Prostate gland (tissue), 2 donors: ENCODE measurements at places on chromosomes 2 and 18.

DNA sequence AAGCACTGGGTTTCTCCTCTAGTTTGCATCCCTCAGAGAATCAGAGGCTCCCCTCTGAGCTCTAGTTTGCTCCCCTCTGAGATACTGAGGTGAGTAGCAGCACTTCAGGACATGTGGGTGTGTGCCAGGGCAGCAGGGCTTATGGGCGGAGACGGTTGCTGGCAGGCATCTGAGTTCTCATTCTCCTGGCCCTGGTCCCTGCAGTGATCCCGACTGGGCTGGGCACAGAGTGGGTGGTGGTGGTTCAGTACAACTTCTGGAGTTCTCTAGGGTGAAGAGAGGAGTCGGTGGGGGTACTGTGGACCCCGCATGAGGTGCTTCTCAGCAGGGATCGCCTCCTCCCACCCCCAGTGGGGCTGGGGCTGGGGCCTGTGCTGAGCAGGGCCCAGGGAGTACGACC, 47.9 kb downstream of the BOLA3 start:
- peaks cover 3% of the 10 kb centered on the region for H3K4me1 ChIP-seq
- H3K36me3 ChIP-seq = peaks cover 22% of the 10 kb centered on the region
- no peak overlapping the region for H3K4me3 ChIP-seq
- H3K27ac ChIP-seq = no peak overlapping the region
- peak; percentile 46 for DNase-seq

GRCh38 chr2:119678021-119678656, 862 bp upstream of the TMEM177 start:
- H3K36me3 ChIP-seq = no peaks in the 10 kb centered on the region
- no peak for DNase-seq
- H3K27me3 ChIP-seq = no peaks in the 10 kb centered on the region
- no peak overlapping the region for H3K4me3 ChIP-seq
- no peak overlapping the region for H3K27ac ChIP-seq

DNA sequence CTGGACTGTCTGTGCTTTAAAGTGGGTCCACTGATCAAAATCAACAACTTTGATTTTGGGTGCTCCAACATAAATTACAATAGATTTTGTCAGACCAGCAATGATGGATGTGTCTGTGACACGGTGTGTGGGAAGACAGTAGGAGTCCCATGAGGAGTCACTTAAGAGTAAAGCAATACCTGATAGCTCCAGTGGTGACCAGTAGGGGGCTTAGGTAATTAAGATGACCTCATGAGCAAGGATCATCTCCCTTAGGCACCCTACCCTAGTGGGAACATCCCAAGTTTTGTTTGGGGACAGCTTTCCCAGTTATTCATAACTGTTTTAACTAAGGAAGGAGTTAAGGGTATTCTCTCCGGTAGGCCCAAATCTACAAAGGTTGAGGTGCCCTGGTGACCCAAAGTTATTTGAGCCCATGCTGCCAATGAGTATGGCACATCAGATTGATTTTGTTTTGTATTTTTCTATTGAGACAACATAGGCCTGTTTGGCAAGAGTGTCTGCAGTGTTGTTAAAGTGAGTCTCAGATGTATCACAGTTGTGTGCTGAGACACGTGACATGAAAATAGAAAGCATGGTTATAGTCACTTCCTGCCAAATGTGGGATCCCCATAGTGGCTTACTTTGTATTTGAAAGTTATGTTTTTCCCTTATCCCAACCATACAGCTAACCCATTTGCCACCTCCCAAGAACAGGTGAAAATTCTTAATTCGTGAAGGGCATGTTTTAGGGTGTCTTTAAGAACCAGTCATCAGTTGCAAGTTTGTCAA, 1337.6 kb upstream of the SLC39A10 start:
- H3K36me3 ChIP-seq = no peaks in the 10 kb centered on the region
- H3K4me3 ChIP-seq = no peak overlapping the region
- H3K4me1 ChIP-seq = no peaks in the 10 kb centered on the region
- no peak overlapping the region for H3K27ac ChIP-seq
- no peak for DNase-seq
- no peaks in the 10 kb centered on the region for H3K27me3 ChIP-seq

- no peak for DNase-seq
- no peaks in the 10 kb centered on the region for H3K27me3 ChIP-seq
- no peaks in the 10 kb centered on the region for H3K36me3 ChIP-seq
- H3K27ac ChIP-seq = no peak overlapping the region
Observed at GRCh38 chr18:6174983-6175745, 239.5 kb downstream of the L3MBTL4 start.

DNA sequence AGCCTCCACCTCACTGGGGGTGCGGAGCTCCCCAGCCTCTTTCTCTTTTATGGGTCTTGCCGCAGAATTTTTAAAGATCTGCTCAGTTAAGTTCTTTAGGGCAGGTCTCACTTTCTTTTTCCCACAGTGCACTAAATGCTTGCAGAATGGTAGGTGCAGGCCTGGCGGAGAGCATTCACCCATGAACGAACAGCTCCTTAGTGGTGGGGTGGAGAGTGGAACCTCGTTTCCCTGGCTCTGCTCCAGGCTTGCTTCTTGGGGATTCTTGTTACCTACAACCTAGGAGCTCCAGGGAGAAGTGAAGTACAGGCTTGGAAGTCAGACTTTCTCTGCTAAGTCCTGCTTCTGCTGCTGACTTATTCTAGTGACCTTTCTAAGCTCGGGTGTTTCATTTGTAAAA, 70.3 kb upstream of the PXDN start:
- H3K4me1 ChIP-seq = peaks cover 7% of the 10 kb centered on the region
- H3K36me3 ChIP-seq = no peaks in the 10 kb centered on the region
- DNase-seq = no peak

DNA sequence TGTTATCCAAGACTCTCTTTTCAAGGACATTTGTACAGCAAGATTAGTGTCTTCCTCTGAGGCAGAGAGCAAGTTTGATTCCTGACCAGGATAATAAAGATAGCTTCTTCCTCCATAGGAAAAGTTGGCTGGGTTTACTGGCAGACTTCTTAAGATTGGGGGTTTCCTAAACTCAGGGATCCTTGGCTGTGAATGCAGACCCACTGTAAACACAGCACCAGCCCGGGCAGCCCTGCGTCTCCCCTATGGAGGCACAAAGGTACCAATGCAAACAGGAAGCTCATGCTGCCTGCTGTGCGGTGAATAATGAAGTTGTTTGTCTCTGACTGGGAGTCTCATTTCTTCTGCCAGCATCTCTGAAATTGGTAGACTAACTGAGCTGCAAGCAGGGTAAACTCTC, 96.2 kb upstream of the ARHGAP28 start:
- no peaks in the 10 kb centered on the region for H3K27me3 ChIP-seq
- H3K27ac ChIP-seq = no peak overlapping the region
- H3K4me1 ChIP-seq = no peaks in the 10 kb centered on the region

DNA sequence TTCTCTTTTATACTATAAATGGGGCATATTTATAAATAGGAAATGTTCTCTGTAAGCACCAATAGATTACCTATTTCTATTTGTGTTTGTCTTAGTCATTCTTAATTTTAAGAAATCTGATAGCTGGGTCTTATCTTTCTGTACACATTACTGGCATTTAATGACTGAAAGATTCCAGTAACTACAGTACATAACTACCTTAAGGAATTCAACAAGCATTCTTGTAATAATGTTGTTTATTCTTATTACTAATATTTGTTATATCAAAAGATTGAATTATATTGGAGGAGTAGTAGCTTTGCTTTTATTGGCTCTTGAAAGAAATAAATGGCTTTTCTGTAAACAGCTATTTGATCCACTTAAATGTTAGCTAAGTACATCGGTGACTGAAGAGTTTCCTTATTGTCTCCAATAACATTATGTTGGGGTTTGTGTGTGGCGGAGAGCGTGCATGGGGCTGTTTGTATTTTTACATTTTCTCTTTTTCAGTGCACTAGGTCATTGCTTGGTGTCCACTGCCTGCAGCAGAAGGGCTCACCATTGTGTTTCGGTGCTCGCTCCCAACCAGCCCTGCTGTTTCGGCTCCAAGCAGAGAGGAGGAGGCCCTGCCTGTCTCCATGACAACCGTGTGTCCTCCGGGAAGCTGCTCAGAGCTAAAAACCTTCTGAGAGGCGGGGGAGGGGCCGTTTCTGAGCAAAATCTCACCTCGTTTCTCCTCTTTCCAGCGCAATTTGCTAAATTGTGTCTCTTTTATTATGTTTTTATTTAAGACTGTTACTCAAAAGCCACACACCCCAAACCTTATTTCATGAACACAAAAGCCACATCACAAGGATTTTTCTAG, 112.5 kb upstream of the SLC38A11 start:
- no peak overlapping the region for H3K27ac ChIP-seq
- no peaks in the 10 kb centered on the region for H3K36me3 ChIP-seq
- no peaks in the 10 kb centered on the region for H3K27me3 ChIP-seq
- no peak overlapping the region for H3K4me3 ChIP-seq
- DNase-seq = no peak
- no peaks in the 10 kb centered on the region for H3K4me1 ChIP-seq

- H3K36me3 ChIP-seq = no peaks in the 10 kb centered on the region
- no peaks in the 10 kb centered on the region for H3K4me1 ChIP-seq
- no peak overlapping the region for H3K27ac ChIP-seq
- DNase-seq = no peak
Observed at GRCh38 chr2:109254174-109254904, 125.3 kb downstream of the SH3RF3 start.

DNA sequence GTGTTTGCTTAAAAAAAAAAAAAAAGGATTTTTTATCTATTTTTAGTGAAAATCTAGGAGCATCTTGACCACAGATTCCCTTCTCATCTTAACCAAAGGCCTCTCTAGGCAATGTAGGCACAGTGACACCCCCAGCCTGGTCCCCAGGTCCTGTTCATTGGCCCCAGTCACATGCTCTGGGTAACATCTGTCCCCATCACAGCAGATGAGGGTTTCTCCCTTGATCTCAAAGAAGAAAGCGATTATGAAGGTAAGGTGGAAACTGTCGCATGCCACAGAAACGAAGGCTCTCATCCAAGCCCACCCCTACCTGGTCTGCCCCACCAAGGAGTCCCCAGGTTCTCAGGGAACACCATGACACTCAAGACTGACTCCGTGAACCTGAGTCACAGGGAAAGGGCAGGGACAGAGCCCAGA, 4.7 kb downstream of the HS6ST1 start:
- no peaks in the 10 kb centered on the region for H3K27me3 ChIP-seq
- no peak for DNase-seq
- H3K27ac ChIP-seq = no peak overlapping the region

GRCh38 chr2:106130251-106130998, 63.7 kb downstream of the UXS1 start:
- no peaks in the 10 kb centered on the region for H3K36me3 ChIP-seq
- H3K27ac ChIP-seq = peak overlapping the region; percentile 35
- no peak overlapping the region for H3K4me3 ChIP-seq

DNA sequence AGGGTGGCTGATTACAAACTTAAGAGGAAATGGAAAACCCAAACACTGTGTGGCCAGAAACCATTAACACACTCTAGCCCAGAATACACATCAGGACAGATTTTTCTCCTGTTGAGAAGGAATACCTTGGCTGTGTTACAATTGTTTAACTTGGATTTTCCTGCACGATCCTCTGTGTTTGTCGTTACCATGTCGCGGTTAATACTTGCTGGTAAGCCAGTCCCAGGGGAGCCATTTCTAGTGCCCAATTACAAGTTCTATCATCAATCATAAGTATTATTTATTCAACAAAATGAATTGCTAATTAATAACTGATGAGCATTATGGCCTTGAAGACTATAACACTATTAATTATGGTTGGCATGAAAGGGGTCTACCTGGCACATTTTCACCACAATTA, 146.8 kb downstream of the LNPK start:
- no peak for DNase-seq
- no peak overlapping the region for H3K4me3 ChIP-seq
- H3K27ac ChIP-seq = no peak overlapping the region
- H3K27me3 ChIP-seq = no peaks in the 10 kb centered on the region
- no peaks in the 10 kb centered on the region for H3K36me3 ChIP-seq
- H3K4me1 ChIP-seq = no peaks in the 10 kb centered on the region

- no peak for DNase-seq
- no peaks in the 10 kb centered on the region for H3K36me3 ChIP-seq
- H3K27me3 ChIP-seq = no peaks in the 10 kb centered on the region
- H3K4me1 ChIP-seq = no peaks in the 10 kb centered on the region
- H3K27ac ChIP-seq = no peak overlapping the region
Observed at GRCh38 chr2:25692737-25693445, 19.5 kb upstream of the DTNB start.
